Adrenal gland (tissue), 19 donors: ENCODE measurements at places on chromosomes 1 and 21. TPM values are rescaled to one million over a fixed set of nuclear protein-coding genes. Genes with fewer than 3 reads are reported as not detected.
A peak's percentile ranks its signal among the peaks of the same experiment; 100 is the strongest.

- no peak for DNase-seq
Observed at GRCh38 chr1:62336995-62337705, 17.9 kb upstream of the KANK4 start.

- peak; percentile 55 for DNase-seq
Observed at GRCh38 chr1:15946571-15947381, 29.1 kb downstream of the ZBTB17 start.

DNA sequence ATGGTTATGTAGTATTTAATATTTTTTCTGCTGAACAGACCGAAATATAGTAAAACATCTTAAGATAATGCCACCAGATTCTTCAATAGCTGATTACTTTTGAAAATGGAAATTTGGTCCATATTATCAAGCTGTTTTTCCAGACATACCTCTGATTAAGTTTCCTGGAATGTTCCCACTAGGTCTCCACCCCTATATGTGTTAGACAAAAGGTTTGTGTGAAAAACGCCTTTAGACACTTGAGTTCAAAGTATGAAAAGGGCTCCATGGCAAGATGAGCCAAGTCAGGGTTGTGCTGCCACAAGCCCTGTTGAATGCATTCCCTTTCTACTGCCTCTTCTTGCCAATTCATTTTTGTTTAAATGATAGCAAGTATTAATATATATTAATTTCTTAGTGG, 52.7 kb downstream of the ZBTB17 start:
- no peak for DNase-seq

DNA sequence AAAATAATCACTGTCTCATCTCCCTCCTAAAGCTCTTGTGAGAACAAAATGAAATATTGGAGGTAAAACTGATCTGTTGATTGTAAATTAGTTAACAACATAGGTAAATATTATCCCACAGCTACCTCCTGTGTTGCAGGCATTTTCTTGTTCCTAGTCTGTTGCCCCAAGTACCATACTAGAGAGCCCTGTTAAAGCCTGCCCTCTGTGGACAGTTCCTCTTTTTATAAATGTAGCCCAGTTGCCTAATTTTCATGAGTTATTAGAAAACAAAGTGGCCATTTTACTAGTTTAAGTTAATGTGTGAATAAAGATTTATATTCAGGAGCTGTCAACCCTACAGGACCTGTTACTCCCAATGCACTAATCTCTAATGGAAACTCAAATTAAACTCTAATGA, 180.0 kb upstream of the KCND3 start:
- no peak for DNase-seq

- no peak for DNase-seq
Observed at GRCh38 chr1:12585536-12585935, 32.5 kb downstream of the DHRS3 start.

DNA sequence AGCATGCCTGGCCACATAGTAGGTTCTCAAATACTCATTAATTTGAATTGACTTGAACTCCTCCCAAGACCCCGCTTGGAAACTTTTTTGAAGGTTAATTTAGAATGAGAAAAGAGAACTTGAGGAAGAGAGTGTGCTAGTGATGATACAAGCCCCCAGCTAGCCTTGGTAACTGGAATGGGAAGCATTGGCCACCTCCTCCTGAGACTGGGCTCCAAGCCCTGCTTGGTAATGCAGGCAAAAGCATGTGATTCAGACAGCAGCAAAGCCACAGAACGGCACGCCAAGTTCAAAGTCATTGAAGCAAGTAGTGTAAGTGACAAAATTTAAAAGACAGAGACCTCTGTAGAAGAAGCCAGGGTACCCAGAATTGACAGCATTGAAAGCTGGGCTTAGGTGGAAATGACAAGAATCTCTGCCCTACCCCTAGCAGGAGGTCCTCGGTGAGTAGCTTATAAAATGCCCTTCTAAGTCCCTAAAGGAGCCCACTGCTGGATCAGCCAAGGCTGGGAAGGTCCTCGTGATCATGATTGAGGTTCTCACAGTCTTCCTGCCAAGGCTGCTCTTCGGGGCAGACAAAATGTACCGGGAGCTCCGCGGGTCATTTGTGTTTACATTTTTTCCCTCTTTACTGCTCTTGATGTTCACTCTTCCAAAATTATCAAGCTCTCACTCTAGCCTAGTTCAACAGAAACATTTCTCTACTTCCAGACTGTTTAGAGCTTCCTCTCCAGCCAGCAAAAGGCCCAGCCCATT, 99.4 kb downstream of the TSEN15 start:
- no peak for DNase-seq

DNA sequence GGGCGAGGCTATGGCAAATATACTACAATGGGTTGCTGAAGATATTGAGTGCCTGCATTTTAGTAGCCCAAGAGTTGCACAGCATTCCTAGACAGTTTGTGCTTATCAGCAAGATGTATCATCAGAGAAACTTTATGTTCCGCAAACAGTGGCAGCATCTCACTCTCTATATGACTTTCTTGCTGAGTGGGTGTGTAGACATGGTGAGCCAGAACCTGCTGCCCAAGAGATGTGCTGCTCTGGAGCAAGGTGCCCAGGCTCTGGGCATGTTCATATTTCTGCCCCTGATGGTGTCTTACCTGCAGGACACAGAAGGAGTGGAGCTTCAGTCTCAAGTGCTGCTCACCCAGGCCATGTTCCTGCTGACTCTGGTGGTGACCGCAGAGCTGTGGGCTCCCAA, 8.2 kb upstream of the RGSL1 start:
- no peak for DNase-seq

DNA sequence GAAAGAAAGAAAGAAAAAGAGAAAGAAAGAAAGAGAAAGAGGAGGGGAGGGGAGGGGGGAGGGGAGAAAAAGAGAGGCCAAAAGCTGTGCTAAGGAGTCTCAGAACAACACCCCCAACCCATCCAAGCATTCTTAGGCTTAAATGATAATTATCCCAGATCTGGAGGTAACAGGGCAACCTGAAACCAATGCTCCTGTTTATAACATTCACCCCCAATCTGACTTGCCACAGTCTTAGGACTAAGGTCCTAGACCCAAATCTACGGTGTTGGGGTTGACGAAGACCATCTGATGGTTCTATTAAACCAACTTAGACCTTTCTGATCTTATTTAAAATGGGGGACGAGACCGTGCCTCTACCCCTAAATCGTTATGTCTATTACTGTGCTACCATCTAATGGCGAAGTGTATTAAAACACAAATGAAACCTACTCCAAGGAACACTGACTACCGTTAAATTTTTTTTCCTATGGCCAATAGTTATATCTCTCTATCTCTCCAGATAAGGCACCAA, 119.3 kb upstream of the CDC42BPA start:
- DNase-seq: no peak

DNA sequence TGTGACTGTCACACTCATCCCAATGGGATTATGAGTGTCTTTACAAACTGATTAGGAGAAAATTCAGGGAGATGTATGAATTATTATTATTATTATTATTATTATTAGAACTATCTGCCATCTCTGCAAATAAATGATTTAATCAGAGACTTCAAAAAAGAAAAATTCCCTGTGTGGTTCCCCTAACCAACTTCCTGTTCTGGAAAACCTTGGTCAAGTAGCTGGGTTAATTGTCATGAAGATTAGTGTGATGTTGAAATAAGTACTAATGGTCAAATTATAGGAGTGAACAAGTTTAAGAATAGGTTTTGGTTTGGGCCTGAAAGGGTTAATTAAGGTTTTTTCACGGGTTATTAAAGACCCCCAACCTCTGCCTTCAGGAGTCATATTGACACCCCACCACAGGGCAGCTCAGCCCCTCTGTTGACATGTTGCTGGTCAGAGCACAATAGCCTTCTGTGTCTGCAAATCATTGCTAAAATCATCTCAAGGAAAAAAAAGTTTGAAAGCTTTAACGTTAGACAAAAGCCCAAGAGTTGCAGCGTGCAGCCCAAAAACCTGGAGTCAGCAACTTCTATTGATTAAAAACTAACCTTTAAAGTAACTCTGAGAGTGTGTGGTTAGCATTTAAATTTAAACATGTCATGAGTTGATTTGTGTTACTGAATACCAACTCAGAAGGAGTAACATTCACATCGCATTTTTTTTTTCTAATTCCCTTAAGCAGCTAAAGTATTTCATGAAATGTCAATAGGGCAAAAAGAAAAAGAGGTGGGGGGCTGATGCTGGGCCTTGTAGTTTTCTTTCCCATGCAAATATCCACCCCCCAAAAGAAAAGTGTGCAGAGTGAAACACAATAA, 272.5 kb downstream of the TM2D1 start:
- no peak for DNase-seq

GRCh38 chr1:244383278-244383884, 68.3 kb downstream of the ADSS2 start:
- DNase-seq: no peak

DNA sequence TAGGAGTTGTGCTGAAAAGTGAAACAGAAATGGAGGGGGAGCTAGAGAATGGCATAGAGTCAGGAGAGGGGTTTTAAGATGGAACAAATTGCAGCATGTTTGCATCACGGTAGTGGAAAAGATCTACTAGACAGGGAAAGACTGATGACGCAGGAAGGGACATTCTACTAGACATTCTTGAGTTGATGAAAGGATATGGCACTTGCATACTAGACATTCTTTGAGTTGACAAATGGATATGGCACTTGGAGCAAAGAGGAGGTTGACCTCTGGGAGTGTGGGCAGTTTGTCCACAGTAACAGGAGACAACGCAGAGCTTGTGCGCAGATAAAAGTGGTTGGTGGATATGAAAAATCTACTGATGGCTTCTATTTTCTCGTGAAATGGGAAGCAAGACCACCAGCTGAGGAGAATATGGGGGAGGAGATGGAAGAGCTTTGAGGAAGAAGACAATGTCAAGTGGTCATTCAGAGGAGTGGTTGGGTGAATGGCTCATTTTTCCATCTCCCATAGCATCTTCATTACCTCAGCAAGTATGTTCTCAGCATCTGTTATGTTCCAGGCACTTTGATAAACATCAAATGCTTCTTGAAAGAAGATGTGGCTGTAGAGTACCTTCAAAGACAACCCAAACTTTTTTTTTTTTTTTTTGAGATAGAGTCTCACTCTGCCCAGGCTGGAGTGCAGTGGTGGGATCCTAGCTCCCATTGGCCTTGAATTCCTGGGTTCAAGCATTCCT, 2.4 kb upstream of the CTPS1 start:
- no peak for DNase-seq

DNA sequence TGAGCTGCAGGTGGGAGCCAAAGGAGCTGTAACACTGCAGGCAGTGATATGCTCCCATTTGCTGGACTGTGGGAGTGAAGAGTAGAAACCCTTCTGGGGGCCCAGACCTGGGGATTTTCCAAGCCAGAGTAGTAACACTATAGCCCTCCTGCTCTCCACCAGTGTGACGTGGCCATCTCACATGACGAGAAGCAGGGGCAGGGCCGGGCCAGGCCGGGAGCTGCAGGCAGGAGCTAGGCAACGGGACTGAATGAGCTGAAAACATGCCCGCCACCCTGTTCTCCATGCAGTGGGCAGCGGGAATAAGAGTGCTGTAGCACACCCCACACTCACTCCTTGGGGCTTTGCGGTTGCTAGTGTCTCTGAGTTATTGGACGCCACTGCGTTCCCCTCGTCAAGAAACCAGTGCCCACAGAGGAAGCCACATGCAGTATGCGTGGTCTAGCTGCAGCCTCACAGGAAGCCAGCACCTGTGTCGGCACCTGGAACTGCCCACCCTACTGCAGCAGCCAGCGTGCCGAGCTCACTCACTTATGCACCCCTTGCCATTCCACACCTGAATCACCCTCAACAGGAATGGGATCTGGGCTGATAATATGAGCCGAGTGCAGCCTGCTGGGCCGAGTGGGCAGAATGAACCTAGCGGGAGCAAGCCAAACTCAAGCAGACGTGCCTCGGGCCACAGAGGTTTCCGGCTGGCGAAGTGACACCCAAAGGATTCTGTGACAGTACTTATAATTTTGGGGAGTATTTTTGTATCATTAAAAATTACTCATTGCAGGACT, 1389.6 kb downstream of the KCNT2 start:
- no peak for DNase-seq

HPDL gene
- not detected for total RNA-seq

PPIAL4G gene
- total RNA-seq: not detected

LIN9 gene
- total RNA-seq: 2.3 TPM
